GM18507 (cell line): ENCODE measurements at places on chromosomes 7 and 10.

DNA sequence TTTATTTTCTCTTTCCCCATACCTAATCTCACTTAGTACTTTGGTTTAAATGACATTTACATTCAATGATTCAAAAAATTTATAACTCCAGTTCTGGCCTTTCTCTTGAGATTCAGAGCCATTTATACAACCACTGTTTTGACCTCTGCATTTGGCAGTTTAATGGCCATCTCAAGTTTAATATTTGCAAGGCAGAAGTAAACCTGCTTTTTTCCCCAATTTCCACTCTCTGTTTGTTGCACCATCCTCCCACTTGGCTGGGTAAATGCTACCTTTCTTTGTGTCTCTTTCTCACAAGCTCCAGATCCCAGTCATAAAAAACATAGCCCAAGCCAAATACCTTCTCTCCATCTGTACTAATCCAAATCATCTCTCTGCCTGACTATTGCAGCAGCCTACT lies 315.2 kb upstream of the MTPN start:
- no peak for DNase-seq

- no peak for DNase-seq
Measured at GRCh38 chr7:23350466-23350865, 51.3 kb downstream of the MALSU1 start.

DNA sequence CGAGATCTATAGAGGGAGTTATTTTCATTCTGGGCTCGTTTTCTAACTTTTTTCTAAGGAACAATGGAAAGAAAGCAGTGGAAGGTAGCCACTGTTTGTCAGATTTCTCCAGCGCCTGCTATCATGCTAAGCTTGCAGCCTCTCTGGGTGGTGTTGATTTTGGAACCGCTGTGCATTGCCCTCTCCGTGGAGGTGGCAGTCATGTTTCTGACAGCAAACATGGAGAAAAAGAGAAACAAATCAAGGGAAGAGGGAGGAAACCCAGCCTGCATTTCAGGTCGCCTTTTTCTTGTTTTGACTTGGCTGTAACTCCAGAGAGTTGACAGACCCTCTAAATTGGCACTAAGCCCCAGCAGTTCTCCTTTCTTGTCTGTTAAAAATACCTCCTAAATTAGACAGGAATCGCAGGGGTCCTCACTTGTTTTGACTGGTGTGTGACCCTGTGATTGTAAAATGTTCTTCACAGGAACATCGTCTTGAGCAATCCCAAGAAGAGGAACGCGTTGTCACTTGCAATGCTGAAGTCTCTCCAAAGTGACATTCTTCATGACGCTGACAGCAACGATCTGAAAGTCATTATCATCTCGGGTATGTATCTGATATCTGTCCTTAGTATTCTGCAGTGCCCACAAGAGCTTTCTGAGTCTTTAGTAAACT lies 4.8 kb downstream of the ECHDC3 start:
- DNase-seq = no peak

GRCh38 chr10:79361726-79362397 lies 14.6 kb downstream of the PPIF start:
- no peak for DNase-seq

GRCh38 chr7:156675721-156676120 lies 35.1 kb downstream of the RNF32 start:
- no peak for DNase-seq

- no peak for DNase-seq
Measured at GRCh38 chr10:615583-616152, 73.8 kb downstream of the DIP2C start.

DNA sequence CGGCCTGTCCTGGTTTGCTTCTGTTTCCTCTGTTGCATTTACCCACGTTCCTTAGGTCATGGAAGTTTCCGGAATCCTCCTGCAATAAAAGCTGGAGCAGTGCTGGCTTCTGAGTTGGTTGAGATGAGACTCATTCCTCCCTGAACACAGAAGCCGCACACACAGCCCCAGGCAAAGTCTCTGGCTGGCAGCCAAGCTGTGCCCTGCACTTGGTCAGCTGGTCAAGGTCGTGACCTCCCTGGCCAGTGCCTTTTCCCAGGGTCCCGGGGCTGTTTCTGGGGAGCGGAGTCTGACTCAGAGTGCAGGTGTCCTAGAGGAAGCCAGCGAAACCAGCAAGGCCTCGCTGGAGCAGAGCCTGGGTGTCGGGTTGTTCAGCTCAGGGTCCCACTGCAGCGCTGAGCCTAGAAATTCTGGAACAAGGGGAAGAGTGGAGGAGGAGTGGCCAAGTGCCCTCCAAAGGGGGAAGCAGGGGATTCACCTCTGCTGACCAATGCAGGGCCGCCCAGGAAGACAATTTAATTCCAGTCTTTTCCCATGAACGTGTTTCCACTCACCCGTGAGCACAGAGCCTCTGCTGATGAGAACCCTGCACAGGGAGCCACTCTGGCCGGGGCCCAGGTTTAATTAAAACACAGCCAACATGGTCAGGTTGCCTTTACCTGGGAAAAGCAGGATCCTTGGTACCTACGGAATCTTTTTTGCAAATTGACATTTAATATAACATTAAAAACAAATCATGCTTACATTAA lies 245.5 kb upstream of the PPP2R2D start:
- no peak for DNase-seq

GRCh38 chr10:43196131-43196980 lies 58.1 kb downstream of the CSGALNACT2 start:
- no peak for DNase-seq

DNA sequence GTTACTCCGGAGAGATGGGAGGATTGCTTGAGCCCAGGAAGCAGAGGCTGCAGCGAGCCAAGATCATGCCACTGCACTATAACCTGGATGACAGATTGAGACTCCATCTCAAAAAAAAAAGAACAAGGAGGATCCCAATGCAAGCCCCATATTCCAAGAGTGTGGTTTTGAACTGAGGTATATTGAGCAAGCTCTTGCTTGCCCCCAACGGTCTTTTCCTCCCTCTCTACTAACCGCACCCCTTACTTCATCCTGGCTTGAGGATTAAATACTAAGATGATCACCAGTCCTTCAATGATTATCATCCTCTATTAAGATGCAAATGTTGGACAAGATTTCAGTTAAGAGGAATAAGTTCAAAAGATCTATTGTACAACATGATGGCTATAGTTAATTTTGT lies 12.5 kb upstream of the SRGN start:
- DNase-seq = no peak

DNA sequence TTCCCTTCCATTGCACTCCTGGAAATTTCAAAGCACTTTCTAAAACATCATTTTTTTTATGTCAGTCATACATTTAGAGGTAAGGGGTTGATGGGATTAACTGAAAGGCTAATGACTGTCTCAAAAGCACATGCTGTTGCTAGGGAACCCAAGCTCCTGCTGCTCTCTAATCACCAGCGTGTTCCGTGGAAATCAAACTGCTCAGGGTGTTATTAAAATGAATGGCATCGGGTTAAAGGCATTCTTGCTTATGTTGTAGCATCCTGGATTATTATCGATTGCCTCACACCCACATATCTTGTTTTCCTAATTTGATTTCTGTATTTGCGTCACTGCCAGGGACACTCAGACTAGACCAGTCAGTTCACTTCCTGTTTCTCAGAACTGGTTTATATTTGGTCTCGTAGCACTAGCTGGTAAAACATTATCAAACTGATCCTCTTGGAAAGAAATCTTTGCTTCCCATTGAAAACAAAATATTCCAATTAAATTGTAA lies 216.5 kb upstream of the MKLN1 start:
- DNase-seq = no peak

- DNase-seq = no peak
Measured at GRCh38 chr10:5592070-5592469, 67.3 kb downstream of the CALML3 start.

GRCh38 chr7:136133551-136133950 lies 156.4 kb upstream of the MTPN start:
- no peak for DNase-seq

GRCh38 chr10:5723692-5724091 lies 39.1 kb downstream of the TASOR2 start:
- no peak for DNase-seq

DNA sequence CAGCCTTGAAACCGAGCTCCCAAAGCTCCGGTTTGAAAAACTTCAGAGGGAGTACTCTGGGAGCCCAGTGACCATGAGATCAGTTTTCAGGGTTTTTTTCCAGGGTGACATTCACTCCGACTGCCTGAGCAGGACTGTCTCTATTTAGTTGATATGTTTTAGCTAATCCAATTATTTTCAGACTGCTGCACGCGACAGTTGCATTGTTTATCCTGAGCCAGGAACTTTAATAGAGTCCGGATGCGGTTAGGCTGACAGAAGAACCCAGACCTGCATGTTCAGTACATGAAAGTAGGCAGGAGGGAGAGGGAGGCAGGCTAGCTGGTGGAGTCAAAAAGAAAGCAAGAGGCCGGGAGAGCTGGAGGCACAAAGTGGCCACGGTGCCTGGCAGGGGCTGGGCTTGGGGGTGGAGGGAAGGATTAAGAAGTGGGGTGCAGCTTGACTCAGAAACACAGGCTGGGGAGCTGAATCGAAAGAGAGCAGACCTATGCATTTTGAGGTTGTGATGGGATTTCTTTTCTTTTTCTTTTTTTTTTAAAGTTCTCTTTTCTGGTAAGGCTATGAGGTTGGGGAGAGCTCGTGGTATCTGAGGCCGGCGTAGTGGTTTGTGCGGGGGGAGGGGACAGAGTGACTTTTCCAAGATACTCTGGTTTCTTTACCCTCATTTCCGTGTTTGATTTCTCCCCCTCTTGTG lies 5.7 kb downstream of the GATA3 start:
- no peak for DNase-seq

- DNase-seq = no peak
Measured at GRCh38 chr7:23426876-23427275, 43.4 kb downstream of the IGF2BP3 start.

- DNase-seq = no peak
Measured at GRCh38 chr10:119285495-119286267, 78.3 kb downstream of the GRK5 start.

- DNase-seq = no peak
Measured at GRCh38 chr10:420154-421121, 269.0 kb downstream of the DIP2C start.

DNA sequence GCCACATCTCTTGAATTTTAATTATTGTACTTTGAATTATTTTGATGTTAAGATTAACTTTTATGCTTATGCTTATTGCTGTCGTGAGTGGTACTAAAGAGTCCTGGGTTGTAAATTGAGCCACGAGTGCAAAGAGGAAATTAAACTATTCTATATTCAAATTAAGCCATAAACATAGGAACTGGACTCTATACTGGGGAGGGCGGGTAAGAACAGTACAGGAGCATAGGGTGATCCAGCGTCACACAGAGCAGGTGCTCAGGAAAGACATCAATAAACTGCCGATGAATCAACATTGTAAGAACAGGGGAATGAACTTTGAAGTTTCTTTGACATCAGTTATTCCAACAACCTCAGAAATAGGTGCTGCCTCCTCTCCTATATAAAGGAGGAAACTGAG lies 219.6 kb downstream of the CACNB2 start:
- DNase-seq = no peak

GRCh38 chr7:41942468-41943093 lies 239.7 kb upstream of the INHBA start:
- no peak for DNase-seq

GRCh38 chr10:25766687-25767221 lies 167.3 kb upstream of the MYO3A start:
- no peak for DNase-seq

- DNase-seq = no peak
Measured at GRCh38 chr10:128080641-128081040, 45.6 kb downstream of the MKI67 start.

GRCh38 chr10:130234171-130234965 lies 98.2 kb downstream of the GLRX3 start:
- DNase-seq = no peak

DNA sequence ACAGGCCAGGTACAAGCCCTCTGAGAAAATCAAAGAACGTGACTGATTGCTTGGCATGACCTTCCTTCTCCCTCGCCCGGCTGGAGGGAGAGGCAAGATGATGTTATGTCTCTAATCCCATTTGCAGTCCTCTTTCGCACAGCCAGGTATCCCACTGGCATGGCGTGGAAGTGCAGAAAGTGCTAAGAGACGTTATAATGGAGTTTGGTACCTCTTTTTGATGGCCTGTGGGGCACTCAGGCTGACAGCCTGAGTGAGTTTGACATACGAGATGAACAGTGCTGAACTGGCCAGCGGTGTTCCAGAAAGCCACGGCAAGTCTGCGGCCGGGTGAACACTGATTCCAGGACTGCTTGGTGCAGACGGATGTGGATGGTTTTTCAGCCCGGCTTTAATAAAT lies 241.6 kb downstream of the RAB11FIP2 start:
- DNase-seq = no peak

- no peak for DNase-seq
Measured at GRCh38 chr7:127845522-127846214, 185.6 kb downstream of the LRRC4 start.

- DNase-seq = peak; percentile 39
Measured at GRCh38 chr10:117442944-117443685, 67.9 kb upstream of the PDZD8 start.

DNA sequence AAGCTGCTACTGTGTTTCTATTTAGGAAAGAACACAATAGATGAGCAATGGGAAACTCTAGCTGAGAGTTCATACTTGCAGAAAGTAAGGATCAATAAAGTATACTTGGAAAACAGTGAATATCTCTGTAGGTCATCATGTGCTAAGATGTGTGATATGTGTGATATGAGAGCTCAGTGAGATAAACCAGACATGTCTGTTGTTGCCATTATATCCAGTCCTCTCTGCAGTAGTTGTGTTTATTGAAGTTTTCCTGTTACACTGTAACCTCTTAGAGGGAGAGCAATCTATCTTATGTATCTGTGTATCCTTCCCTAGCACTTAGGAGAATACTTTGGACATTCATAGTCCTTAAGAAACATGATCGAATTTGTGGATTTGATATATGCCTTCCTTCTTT lies 19.1 kb downstream of the TRUB1 start:
- DNase-seq = no peak

DNA sequence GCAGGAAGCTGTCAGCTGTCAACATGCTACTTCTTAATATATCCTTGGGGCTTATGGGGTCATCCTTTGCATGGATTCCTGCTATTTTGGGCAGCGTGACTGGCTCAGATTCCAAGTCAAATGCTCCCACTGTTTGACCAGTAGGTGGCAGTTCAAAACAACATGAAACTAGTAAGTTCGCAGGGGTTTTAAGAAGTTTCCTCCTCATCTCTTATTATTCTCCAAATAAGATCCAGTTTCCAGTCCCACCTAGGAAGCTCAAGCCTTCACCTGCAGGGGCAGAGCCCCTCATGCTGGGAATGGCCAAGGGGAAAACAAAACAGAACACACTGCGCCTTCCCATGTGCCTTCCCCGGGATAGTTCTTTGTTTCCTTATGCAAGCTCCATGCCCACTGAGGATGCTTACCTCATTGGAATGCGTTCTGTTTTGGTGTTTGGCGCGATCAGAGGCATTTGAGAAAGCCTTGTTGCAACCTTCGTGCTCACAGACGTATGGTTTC lies 259.8 kb downstream of the GLI3 start:
- no peak for DNase-seq

- no peak for DNase-seq
Measured at GRCh38 chr10:103397191-103397825, 882 bp downstream of the PDCD11 start.
